ENCODE measurements at places on chromosomes 11 and 22. TPM values are rescaled to one million over a fixed set of nuclear protein-coding genes. Genes with fewer than 3 reads are reported as not detected.

Gene GRAP2
- not detected for total RNA-seq

Gene IFITM10
- 2.1 TPM for total RNA-seq

Gene CRYBB3
- not detected for total RNA-seq

Gene OR6T1
- total RNA-seq, result not detected

Gene CHST1
- total RNA-seq, result 2.3 TPM

Gene ANGPTL5
- total RNA-seq, result 0.09 TPM

Gene CEP164
- 12.3 TPM for total RNA-seq

Gene CDC45
- total RNA-seq, result 27.8 TPM

Gene UBQLNL
- total RNA-seq, result not detected

Gene ELF5
- not detected for total RNA-seq

Gene COMT
- 166 TPM for total RNA-seq

Gene NRXN2
- total RNA-seq, result 0.22 TPM

Gene PDGFD
- total RNA-seq, result 6.8 TPM

Gene SVIP
- total RNA-seq, result 13.5 TPM

Gene C11orf42
- total RNA-seq, result not detected

Gene SMTNL1
- total RNA-seq, result not detected

Gene UCP3
- total RNA-seq, result 1.2 TPM

Gene TSGA10IP
- not detected for total RNA-seq

Gene RAB39A
- total RNA-seq, result 0.59 TPM

Gene OR8G5
- not detected for total RNA-seq

Gene BBS1
- total RNA-seq, result 10.7 TPM

Gene BACE1-AS
- 2.1 TPM for total RNA-seq

All from A549 treated with GW870086 at 1 μM for 4 hours (cell line).